ENCODE measurements at places on chromosomes 12 and 14.
A peak's percentile ranks its signal among the peaks of the same experiment; 100 is the strongest.

DNA sequence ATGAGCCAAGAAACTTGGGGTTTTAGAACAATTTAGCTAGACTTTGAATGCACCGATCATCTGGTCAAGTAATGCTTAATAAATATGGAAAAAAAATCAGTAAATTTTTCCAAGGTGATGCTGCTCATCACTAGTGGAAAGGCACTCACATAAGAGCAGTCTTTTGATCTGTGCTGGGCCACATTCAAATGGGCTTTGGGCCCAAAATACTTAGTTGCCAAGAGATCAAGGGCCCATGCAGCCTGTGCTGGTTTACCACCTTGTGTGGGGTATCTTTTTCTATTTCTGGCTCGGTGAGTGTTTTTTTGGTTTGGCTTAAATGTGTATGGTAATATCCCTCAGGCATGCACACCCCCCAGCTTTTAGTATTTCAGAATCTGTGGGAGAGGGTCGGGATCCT, 943.2 kb downstream of the TMTC2 start:
- no peak for DNase-seq

GRCh38 chr12:3242199-3242863, 165.2 kb downstream of the TSPAN9 start:
- DNase-seq: no peak

- no peak for DNase-seq
These were observed 787.0 kb upstream of the TBX3 start for GRCh38 chr12:115470977-115471376.

GRCh38 chr12:125999628-126000027, 934.4 kb downstream of the AACS start:
- no peak for DNase-seq

GRCh38 chr12:65818454-65819382, 5.6 kb upstream of the HMGA2 start:
- DNase-seq: no peak

DNA sequence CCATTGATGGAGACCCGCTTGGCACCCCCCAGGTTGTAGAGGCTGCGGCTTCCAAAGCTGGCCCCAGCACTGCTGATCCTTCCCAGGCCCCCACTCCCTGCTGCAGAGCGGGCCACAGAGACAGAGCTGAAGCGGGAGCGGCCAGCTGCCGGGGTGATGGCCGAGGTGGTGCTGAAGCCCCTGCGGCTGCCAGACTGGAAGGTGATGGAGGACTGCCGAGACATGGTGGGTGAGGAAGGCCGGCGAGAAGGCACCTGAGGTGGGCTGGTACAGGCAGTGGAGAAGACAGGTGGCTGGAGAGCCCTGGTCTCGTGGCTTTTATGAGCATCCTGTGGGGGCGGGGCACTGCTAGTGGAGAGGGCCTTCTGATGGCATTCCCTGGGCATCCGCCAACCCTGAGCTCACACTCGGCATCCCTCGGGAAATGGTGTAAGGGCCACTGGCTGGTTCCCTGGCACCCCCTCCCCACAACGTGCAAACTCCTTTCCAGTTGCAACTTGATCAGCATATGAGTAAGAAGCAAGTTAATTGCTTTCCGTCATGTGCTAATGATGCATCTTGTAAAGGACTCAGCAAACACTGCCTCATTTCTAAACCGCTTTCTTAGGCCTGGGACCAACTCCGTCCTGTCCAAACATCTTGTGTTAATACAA, at the start of gene KRT75:
KRT75 (minus strand) TSS at position 291 of the 653 bp plus-strand sequence; CDS start at position 224, 67 bp downstream.
- no peak for DNase-seq

DNA sequence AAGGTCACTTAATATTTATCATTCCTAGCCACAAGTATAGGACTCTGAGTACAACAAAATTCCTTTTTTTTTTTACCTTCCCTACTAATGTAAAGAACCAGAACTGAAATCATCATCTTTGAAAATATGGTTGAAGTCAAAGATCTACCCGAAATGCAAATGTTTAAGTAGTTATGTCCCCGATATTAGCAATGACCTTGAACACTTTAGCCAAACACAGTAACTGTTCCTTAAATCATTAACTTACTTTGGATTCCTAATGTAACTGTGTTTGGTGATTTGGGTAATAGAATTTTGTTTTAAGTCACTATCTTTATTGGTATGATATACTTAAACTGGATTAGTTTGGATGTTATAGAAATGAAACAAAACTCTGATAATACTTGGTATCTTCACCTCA, 14.4 kb downstream of the ITPR2 start:
- DNase-seq: no peak

GRCh38 chr14:73003681-73004080, 23.2 kb downstream of the ZFYVE1 start:
- no peak for DNase-seq

- DNase-seq: no peak
These were observed 34.9 kb downstream of the CREBL2 start for GRCh38 chr12:12646483-12647072.

- no peak for DNase-seq
These were observed 276.2 kb downstream of the EMP1 start for GRCh38 chr12:13472690-13473089.

DNA sequence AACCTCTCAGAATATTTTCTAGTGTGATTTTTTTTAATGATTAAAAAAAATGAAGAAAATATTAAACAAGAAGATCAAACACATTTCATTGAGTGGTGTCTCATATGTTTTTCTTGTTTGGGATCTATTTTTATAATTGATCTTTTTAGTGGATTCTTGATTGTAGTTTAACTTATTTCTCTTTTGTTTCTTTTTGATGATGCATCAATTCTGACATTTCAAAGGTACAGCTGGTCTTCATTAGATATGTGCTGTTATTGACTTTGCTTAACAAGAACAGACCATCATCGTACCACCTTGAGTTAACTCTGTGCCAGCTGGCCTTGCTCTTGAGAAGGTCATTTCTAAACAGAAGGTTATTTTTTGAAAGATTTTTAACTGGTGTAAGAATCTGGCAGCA, 45.8 kb upstream of the FGD4 start:
- DNase-seq: no peak

GRCh38 chr12:54028314-54029201, at the start of gene HOXC6:
Gene HOXC6, plus strand, starts transcription at chr12:54028440. Its CDS starts 82 bp downstream, at chr12:54028522.
- DNase-seq: no peak

GRCh38 chr14:95784137-95784536, 70.2 kb upstream of the TCL1A start:
- no peak for DNase-seq

GRCh38 chr14:60349663-60350365, 100.8 kb downstream of the PPM1A start:
- no peak for DNase-seq

DNA sequence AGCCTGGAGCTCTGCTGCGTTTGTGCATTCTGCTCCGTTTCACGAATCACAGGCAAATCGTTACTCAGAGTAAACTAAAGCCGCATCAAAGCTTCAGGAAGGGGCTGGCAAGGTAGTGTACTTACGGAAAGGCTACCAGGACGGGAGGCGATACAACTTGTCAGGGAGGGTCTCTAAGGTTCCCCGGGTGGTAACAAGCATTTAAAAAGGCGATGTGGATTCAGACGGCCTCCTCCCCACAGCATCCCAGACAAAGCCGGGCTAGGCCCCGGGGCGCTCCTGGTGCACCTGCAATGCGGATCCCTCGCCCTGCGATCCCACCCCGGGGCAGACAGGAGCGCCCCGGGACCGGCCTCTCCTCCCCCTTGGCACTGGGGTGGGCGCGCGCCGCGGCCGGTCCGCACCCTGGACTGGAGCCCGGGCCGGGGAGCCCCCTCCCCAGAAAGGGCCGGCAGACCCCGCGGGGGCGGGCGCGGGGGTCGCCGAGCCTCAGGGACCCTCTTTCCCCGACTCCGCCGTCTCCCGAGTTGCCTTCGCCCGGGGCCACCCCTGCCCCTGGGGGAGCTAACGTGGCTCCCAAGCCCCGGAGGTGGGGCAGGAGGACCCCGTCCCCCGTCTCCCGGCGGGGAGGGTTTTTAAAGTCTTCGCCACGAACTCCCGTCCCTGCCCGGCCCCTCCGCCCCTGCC, 718 bp downstream of the CCDC92 start:
- DNase-seq: peak; percentile 24

- no peak for DNase-seq
These were observed 92.5 kb downstream of the BBS10 start for GRCh38 chr12:76255692-76256091.

- no peak for DNase-seq
These were observed 723 bp downstream of the NFATC4 start for GRCh38 chr14:24368562-24369252.

DNA sequence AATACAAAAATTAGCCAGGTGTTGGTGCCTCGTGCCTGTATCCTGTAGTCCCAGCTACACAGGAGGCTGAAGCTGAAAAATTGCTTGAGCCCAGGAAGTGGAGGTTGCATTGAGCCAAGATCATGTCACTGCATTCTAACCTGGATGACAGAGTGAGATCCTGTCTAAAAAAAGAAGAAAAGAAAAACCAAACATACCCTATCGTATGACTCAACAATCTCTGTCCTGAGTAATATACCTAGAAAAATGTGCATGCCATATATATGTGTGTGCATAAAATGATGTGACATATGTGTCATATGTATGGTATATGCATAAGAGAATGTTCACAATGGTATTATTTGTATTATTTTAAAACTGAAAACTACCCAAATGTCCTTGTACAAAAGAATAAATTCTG, 261.5 kb upstream of the CLEC14A start:
- no peak for DNase-seq

- DNase-seq: no peak
These were observed 303 bp downstream of the SAMD4A start for GRCh38 chr14:54567224-54567638.

DNA sequence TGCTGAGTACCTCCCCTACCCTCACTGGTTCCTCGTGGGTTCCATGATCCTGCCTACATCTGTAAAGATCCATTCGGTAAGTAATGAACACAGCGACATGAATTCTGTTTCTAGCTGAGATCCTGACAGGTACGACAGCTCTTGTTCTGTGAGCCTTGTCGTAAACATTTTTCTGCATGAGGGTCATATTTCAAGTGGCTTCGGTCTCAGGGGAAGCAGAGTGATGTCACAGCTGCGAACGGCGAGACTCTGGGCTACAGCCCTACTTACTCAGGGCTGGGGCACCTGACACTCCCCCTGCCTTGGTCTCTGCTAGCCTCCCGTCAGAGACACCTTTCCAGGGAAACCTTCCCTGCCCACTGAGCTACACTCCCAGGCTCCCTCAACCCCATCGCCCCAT, 85.8 kb downstream of the RBM19 start:
- DNase-seq: no peak

GRCh38 chr14:23093991-23094665, 808 bp downstream of the ACIN1 start:
- no peak for DNase-seq

GRCh38 chr12:105812366-105812765, 326.4 kb downstream of the NUAK1 start:
- DNase-seq: no peak
